Astrocyte of the hippocampus (primary cell): ENCODE measurements at places on chromosomes 2 and 18.

DNA sequence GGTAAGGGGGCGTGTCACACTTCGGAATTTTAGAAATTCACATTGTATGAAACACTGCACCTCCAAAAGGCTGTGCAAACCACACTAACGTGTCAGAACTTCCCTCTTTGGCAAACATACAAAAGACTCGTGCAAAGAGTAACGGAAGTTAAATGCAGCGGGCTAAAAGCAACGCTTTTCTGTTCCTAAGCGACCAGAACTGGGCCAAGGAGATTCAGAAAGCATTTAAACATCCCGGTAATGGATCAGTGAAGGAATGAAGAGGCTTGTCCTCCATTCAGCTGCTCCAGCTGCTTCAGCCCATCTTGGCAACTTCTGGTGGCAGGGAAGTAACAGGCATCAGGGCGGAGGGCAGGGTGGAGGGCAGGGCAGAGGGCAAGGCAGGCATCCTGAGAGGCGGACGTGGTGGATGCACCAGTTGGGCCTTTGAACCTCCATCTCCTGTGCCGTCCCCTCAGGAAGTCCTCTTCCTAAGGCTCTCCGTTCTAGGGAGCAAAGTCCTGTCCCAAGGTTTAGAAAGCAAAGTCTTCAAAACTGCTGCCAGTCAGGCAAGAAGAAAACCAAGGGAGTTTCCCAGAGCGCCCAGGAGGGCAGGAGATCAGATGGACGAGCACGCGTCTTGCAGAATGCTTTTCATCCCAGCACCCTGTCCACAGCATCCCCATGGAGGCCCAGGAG, 230.7 kb downstream of the ZNF516 start:
- no peak for DNase-seq

- DNase-seq: no peak
Observed at GRCh38 chr2:172278667-172279066, 148.7 kb upstream of the ITGA6 start.

GRCh38 chr2:16774091-16774490, 108.5 kb upstream of the CYRIA start:
- peak; percentile 77 for DNase-seq

DNA sequence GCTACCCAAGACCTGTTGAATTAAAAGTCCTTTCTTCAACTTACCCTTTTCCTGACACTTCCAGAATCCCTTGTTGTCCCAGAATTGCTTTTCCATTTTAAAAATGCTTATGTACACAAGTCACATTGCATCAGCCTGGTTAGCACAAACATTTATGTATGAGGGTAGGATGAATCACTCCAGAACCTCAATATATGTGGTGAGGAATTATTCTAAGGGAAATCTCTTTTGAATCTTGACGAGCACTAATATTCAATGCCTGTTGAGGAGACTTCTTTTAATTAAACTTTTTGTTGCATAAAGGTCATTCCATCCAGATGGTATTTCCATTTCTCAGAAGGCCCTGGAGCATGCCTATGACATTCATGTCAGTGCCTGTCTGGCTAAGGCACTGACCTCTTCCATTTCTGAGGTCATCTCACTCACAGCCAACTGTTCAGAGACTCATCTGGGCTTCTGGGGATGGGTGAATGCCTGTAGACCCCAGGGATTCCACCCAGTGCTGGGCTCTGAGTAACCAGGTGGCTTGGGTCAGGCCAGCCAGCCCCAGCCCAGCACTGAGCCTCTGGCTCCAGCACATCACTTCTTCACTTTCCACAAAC, 28.2 kb downstream of the ACMSD start:
- DNase-seq: peak; percentile 46

DNA sequence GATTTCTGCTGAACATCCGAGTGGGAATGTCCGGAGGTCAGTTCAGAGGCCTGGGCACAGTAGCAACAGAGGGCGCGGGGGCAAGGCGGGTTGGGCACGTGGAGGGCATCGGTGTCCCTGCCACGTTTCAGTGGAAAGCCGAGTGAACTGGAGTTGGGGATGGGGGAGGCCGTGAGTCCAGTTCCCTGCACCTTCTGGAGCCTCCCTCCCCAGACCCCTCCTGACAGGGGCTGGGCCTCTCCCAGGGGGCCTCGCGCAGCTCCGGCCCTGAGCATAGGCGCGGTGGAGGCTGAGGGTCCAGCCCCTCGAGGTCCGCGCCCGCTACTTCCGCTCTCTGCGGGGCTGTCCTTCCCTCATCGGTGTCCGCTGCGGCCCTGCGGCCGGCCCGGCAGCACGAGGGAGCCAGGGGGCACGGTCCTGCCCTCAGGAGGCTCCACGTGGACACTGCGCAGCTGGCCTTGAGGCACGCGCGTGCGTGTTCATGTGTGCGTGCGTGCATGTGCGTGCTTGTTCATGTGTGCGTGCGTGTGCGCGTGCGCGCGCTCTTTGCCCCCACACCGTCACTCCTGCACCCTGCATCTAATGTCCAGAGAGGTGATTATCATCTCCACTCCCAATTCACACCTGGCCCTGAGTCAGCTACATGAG, 50.2 kb downstream of the PLEKHB2 start:
- DNase-seq: no peak

DNA sequence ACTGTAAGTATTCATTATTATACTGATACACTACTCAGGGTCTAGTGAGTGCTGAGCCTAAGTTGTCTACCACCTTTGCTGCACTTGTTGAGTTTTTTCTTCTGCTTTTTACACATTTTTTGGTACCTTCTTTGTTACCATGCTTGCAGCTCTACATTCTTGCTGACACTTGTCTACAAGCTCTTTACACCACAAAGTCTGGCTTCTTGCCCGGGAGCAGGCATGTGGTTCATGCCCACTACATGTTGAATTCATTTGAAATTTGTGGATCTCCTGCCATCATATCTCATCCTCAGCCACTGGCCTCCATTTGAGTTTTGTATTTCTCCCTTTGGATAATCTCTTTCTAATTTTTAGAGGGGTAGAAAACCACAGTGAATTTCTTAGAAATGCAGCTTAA, 29.9 kb downstream of the IL18R1 start:
- DNase-seq: peak; percentile 54

GRCh38 chr2:57444752-57445430, 601.7 kb upstream of the VRK2 start:
- no peak for DNase-seq

GRCh38 chr2:142561656-142562055, 315.8 kb upstream of the KYNU start:
- no peak for DNase-seq

- no peak for DNase-seq
Observed at GRCh38 chr18:228586-228985, 39.3 kb downstream of the THOC1 start.

DNA sequence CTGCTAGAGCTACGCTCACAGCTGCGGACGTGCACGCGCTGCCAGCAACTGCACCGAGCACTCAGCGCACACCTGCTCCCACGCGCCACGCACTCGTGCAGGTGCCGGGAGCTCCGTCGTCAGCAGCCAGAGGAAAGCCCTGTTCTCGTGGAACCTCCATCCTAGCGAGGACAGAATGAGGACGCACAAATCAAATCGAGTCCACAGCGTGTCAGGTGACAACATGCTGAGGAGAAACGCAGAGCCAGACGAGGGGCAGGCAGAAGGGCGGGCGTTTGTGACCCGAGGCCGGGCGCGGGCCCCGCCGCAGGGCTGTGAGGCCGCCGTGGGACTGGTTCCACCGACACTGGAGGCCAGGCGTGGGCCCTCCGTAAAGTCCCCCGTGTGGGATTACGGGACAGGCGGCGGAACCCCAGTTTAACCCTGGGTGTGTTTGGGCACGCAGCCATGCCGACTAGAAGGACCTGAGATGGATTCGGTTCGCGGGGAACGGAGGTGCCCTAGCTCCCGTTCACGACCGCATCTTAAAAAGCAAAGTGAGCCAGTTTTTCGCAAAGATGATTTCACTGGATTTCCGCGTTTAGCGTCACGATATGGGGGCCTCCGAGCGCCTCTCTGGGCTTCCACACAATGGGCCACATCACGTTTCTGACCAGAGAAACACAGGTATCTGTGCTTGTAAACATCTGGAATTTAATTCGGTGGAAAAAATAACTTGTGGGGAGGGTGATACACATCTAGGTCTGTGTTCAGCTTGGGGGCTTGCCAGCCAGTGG, 26.9 kb upstream of the ALKAL2 start:
- DNase-seq: no peak

DNA sequence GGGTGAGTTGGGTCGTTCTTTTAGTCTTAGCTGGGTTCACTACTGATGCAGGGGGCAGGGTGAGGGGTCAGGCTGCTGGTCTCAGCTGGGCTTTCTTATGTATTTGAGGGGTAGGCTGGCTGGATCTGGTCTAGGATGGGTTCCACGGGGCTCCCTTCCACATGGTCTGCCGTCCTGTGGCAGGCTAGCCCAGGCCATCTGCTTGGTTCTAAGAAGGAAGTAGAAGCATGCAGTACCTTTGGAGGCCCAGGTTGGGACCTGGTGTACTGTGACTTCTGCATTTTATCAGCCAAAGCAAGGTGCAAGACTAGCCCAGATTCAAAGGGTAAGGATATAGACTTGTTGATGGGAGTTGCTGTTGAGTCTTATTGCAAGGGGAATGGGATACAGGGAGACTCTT, 35.5 kb upstream of the MGAT5 start:
- no peak for DNase-seq

DNA sequence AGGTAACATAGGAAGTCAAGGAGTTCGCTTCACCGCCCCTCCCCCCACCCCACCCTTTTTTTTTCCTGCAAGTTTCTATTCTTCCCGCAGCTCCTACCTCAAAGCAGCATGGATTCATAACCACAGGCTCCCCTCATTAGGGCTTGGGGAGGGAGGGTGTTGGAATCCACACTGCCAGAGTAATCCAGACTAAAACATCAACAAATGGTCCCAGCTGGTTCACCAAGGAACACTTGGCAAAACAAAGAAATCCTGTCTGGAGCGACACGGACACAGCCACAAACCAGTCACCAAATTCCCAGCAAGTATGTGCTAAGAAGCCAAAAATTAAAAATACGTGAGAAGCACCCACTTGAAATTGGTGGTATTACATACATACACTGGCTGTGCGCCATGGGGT, 106.9 kb upstream of the PPP1CB start:
- peak; percentile 93 for DNase-seq

DNA sequence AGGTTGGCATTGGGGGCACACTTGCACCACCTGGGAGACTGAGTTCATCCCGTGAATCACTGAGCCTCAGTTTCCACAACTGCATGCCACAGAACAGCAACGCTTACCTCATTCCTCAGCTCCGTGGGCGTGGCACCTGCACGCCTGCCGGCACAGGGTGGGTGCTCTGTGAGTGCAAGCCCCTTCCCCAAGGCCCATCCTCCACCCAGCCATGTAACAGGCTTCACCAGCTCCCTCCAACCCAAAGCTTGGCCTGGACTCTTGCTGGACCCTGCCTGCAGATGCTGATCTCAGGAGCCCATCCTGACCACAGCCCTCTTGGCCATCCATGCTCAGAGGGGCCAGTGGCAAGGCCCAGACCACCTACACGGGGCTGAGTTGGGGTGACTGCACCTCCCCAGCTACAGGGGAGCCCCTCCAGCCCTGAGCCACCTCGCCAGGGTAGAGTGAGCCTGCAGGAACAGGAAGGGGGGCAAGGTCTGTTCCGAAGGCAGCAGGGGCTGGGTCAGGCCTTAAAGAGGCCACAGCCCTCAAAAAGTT, 1.8 kb downstream of the PRLH start:
- DNase-seq: no peak

DNA sequence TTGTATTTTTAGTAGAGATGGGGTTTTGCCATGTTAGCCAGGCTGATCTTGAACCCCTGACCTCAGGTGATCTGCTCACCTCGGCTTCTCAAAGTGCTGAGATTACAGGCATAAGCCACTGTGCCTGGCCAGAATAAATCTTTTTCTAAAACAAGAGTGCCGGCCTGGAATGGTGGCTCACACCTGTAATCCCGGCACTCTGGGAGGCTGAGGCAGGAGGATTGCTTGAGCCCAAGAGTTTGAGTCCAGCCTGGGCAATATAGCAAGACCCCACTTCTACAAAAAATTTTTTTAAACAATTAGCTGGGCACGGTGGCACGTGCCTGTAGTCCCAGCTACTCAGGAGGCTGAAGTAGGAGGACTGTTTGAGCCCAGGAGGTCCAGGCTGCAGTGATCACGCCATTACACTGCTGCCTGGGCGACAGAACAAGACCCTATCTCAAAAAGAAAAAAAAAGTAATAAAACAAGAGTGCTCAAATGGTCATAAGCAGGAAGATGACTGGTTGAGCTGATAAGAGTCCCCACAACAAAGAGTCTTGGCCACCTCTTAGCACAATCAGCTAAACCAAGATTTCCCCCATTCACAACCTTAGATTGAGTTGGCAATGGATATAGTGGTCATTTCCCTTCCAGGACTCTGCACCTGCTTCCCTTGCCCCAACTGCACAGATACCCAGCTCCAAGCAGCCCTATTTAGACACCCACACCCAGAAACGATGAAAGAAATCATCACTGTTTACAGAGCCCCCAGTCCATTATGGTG, 5.8 kb upstream of the UCN start:
- no peak for DNase-seq

- no peak for DNase-seq
Observed at GRCh38 chr2:239255628-239256349, 145.0 kb downstream of the HDAC4 start.

DNA sequence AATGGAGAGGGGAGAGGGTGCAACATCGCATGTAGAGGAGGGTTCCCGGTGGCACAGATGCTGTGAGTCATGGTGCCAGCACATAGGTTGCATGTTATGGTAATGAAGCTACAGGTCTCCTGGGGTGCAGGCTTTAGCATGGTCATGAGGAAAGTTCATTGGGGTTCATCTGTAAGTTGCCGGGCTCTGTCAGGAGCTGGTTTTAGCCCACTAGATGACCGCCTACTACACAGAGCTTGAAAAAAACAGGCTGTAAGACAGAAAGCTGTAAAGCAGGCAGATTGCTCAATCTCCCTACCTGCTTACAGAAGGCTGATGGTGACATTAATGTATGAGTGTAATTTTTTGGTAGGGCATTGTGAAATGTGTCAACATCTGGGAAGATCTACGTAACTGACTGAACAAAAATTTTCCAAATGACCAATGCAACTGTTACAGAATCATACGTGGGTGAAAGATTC, 23.9 kb downstream of the DYSF start:
- DNase-seq: no peak

GRCh38 chr2:226447338-226448300, 352.0 kb downstream of the IRS1 start:
- peak; percentile 28 for DNase-seq

DNA sequence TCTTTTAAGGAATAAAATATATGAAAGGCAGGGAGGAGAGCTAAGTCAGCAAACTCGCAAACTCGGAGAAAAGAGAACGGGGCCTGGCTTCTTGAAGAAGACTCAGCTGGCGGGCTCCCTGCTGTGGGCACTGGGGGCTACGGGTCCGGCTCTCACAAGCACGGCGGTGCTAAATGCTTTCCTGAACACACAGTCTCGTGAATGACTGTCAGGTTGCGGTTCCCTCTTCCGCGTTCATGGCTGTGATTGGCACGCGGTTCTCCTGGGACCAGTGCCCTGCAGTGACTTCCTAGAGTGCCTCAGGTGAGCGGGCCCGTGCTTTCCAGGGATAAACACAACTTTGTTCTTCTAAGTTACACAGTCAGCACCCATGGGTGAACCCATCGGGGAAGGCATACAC, 208.4 kb downstream of the HDAC4 start:
- DNase-seq: no peak
